ENCODE measurements at places on chromosomes 12 and 14.

DNA sequence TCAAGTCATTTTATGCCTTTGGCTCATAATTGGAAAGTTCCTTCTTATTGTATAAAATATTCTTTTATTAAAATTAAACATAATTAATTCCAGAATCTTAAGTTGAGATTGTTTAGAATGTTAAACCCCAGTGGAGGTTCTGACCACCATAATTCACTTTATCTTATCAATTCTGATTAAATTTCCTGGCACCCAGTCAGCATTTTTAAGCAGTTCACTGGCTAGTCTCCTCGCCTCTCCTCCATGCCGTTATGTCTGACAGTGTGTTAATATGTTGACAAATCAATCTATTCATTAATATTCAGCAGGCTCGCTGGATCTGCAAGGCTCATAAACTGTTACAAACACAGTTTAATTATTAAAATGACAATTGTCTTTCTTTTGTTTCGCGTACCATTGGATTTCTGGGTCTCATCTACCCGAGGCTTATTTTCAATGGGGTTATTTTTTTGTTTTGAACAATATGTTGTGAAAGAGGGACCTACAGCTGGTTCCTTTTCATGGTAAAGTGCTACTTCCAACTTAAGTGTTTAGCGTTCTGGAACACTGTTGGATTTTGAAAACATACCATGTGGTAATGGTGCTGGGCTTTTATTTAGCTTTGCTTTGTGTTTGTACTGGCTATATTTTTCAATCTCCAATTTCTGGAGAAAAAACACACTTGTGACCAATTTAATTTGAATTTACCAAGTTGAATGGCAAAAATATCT is 339.7 kb downstream of the PRKD1 start:
- peak; percentile 11 for DNase-seq

DNA sequence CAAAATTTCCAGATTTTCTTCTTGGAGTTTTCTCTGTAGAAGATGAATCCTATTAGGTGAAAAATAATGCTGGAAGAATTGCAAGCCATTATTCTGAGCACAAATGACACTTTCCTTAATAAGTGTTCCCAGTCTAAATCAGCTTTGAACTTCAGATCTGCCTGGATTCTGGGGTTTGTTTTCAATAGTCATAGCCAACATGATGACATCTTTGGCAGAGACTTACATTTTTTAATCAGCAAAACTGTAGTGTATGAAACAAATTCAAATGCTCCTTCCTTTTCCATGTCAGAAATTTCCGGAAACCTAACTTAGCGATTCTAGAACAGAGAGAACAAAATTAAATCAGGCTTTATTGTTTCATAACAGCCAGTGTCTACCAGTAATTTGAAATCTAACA is 88.5 kb downstream of the TSPAN8 start:
- DNase-seq = no peak

DNA sequence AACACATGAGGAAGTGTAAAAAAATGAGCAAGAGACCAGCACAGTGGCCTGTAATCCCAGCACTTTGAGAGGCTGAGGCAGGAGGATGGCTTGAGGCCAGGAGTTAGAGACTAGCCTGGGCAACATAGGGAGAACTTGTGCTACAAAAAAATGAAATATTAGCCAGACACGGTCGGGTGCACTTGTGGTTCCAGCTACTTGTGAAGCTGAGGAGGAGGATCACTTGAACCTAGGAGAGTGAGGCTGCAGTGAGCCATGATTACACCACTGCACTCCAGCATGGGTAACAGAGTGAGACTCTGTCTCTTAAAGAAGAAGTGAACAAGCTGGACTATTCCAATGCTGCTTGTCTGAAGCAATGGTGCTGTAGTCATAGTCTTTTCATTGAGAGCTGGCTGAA is 36.3 kb upstream of the MAP3K9 start:
- no peak for DNase-seq

- no peak for DNase-seq
Observed at GRCh38 chr12:110266980-110267620, 13.9 kb upstream of the ATP2A2 start.

DNA sequence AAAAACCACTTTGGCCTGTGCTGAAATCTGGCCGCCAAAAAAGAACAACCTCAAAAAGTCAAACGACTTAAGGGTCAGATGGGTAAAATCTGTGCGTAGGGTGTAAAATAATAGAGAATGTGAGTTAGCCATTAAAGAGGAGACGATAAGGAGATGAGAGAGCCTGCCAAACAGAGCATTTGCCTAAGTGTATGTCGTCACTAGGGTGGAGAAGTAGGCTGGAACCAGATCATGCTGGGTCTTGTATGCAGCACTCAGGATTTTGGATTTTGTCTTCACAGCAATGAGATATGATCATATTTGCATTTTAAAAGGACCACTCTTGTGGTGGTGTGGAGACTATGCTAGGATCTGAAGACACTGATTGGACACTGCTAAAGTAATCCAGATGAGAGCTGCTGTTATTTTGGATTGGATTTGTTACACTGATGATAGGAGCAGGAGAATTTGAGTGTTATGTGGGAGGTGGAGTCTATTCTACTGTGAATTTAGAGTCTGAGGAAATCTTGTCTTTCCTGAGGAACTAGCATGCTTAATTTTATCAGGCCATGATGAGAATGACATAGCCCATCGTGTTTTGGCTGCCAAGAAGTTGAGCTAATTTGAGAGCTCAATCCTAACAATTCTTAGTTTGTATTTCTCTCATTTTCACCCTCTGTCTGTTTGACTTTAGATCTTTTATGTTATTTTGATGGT is 24.8 kb upstream of the DBX2 start:
- no peak for DNase-seq

DNA sequence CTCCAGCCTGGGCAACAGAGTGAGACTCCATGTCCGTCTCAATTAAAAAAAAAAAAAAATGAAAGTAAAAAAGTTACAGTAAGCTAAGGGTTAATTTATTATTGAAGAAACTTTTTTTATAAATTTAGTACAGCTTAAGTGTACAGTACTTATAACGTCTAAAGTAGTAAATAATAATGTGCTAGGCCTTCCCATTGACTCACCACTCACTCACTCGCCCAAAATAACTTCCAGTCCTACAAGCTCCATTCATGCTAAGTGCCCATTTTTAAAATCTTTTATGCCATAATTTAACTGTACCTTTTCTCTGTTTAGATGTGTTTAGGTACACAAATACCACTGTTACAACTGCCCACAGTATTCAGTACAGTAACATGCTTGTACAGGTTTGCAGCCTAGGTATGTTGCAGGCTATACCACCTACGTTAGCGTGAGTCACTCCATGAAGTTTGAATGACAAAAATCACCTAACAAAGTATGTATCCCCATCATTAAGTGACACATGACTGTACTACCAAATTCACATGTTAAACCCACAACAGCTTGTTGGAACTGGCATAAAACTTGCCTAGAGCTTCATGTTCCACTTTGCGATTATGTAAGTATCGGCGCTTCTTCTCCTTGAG is 10.7 kb downstream of the KANSL2 start:
- DNase-seq = no peak

DNA sequence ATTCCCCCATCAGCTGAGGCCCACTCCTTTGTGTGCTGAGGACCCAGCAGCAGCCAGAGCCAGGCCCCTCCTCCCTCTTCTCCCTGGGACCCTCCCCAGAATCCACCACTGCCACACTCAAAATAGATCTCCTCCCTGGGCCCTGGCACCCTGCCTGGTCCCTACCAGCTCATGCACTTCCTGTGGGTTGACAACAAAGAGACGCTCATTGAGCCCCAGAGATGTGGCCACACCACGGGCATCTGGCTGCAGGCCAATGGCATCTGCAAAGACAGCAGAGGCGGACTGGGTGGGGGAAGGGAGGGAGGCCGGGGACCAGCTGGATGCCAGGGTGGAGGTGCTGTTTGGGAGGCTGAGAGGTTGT is 16.0 kb upstream of the ENDOU start:
- DNase-seq = peak; percentile 34

DNA sequence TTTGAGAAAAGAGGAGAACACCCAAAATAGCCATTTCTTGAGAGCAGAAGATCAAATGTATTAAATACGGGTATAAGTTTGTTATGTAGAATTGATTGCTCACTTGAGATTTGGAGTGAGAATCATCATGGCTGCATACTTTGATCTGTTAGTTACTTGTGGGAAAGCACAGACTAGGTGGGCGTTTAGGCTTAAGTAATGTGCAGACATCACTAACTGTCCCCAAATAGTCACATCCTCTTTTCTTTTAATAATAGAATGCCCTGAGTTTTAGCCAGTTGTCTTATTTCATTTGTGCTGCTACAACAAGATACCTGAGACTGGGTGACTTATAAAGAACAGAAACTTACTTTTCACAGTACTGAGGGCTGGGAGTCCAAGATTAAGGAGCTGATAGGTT is 14.3 kb upstream of the GTF2A1 start:
- no peak for DNase-seq

DNA sequence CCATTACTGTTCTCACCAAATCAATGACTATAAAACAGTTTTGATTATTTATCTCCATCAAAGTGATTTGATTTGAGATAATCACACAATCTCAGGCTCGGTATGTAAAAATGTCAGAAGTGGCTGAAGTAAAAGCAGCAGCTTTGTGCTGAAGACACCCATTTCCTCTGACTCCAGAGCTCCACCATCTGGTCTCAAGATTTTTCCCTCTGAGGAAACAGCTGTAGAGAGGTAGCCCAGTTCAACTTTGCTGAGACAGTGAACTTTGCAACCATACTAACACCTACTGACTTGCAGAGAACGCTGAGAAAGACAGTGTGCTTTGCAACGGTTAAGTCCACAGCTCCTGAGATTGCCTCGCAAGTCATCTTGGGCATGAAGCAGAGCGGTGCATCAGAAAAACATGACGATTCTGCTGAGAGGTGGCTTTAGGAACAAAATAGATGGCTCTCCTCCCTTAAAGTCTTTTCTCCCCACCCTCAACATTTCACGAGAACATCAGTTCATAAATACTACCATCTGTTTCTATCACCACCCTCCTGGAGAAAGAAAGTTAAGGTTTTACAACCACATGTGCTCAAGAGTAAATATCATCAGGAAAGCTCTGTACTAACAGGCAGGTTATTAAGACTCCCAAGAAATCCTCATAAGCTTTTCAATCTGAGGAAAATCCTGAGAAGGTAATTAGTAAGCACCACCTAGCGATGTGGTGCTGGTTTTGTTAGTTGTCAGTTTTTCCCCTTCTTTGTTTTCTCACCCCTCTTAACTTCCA is 34.8 kb downstream of the HIGD1C start:
- peak; percentile 19 for DNase-seq

DNA sequence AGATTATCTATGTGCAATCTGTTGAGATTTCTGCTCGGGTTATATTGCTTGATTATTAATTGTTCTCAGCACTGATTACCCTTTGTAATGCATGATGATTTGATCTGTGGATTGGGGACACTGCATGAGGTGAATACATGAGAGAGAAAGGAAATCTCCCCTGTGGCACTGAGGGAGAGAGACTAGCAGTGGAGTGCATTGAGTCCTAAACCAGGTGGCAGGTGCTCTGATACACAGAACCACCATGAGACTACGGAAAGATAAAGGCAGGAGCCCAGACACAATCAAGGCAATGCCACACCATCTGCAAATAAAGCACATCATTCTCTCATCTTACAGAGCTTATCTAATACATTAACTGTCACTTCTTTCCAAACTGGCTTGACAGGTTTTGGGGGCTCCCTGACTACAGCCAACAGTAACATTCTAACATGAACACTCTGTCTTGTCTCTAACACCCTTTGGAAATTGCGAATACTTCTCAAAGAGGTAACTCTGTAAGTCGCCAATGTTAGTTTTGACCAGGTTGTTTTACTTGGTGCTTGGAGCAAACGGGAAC is 37.6 kb upstream of the TSPAN8 start:
- no peak for DNase-seq

- no peak for DNase-seq
Observed at GRCh38 chr14:41699486-41699885, 92.8 kb downstream of the LRFN5 start.

DNA sequence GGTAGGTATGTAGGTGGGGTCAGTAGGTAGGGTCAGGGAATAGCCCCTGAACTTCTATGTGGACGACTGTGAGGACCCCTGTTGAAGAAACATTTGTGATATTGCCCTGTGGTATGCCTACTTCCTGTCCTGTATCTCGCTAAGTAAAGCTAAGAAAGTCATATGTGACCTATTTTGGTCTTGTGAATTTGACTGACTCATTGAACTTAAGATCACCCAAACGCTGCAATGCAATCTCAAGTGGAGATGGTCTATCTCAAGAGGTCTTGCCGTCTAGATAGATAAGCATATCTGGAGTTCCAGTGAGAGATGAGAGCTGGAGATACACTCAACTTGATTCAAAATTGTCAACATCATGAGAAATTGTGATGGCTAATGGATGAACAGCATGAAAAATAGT is 73.8 kb downstream of the TRAFD1 start:
- no peak for DNase-seq

DNA sequence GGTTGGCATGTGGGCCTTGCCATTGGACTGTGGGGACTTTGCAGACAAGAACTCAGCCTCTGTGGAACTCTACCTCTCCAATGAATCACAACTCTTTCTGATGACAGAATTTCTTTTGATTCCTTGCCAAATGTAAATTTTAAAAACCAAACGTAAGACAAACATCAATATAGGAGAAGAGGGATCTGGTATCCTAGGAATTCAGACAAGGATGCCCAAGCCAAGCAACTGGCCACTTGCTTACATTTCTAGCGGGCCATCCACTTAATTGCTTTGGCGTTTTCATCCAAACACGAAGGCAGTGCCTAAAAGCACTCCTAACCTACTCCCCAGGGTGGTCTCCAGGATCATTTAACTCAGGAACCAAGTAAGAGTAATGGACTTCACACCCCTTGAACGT is 23.4 kb upstream of the RAB35 start:
- DNase-seq = no peak

- DNase-seq = no peak
Observed at GRCh38 chr14:59186306-59186705, 2.2 kb upstream of the DAAM1 start.

- no peak for DNase-seq
Observed at GRCh38 chr12:57741844-57742738, 2.7 kb upstream of the TSPAN31 start.

DNA sequence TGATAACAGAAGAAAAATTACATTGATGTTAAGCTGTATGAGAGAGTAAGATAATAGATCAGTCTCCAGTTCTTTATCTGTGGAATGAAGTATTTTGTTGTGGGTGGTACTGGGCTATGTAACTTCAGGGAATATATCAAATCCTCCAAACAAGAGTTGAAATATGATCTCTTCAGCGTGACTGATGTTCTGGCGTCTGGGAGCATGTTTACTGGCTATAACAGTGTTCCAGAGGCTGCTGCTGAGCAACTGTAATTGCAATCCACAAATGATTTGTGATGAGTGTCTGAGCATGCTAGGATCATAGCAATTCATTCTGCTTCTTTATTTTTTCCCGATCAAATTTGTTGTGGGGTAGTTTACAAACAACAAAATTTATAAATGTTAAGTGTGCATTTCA is 18.6 kb upstream of the CCDC198 start:
- DNase-seq = no peak

DNA sequence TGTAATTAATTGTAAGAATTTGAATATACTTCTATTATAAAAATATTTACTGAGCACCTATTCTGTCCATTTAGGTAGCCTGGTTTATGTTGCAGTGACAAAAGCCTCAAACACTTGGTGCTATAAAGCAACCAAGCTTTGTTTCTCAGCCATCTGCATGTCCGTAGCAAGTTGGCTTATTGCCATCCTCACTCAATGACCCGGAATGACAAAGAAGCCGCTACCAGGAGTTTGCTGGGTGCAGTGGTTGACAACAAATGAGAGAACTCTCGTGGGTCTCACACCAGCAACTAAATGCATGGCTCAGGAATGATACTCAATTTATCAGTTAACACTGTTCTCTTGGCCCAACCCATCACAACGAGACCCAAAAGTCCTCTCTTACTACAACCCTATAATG is 553.1 kb downstream of the DIO2 start:
- DNase-seq = no peak
